Activated gamma-delta T cell (primary cell): ENCODE measurements at places on chromosomes 1 and 21.

DNA sequence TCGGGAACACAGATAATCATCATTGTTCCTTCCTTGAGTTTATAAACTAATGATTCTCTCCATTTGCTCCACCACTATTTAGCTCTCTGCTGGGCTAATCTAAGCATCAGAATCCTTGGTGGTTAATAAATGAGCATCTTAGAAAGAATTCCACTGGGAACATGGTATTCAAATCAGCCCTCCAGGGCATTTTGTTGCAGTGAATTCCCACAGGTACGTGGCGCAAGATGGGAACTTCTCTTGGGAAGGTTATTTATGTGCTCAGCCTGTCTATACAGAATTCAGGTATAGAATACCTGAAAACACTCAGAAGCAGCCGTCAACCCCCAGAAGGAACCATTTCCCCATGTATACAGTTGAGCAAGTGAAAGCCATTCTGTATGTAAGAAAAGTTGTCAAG, 131.5 kb downstream of the NTNG1 start:
- no peak for DNase-seq

DNA sequence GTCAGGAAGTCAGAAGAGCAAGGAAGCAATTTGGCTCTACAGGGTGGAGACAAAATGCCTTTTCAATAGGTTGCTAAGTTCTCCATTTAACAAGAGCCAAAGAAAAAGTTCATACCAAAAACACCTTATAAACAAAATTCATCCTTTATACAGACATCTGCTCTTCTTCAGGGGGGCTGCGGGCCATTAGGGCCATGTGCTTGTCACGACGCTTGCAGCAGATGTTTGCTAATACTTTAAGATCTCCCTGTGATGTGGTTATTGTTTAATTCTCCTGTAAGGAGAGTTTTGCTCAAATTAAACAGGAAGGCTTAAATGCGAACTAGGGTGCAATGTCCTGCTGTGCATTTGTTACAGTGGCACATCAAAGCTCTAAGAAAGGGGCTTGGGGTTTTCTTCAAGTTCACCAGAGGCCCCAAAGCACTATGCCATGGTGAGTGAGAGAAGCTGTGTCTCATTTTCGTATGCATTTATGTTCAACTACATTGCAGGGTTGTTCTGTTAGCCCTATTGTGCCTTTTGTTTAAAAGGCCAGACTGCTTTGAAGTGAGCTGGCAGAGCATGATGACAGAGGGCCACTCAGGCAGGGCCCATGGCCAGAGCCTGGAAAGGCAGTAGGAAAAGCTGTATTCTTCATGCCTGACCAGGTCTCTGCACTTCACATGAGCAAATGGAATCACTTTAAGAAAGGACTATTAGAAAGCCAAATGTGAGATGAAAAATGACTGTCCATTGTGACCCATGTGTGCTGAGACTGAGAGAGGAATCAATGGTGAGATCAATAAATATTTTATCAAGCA, 24.8 kb upstream of the NTPCR start:
- DNase-seq: no peak

DNA sequence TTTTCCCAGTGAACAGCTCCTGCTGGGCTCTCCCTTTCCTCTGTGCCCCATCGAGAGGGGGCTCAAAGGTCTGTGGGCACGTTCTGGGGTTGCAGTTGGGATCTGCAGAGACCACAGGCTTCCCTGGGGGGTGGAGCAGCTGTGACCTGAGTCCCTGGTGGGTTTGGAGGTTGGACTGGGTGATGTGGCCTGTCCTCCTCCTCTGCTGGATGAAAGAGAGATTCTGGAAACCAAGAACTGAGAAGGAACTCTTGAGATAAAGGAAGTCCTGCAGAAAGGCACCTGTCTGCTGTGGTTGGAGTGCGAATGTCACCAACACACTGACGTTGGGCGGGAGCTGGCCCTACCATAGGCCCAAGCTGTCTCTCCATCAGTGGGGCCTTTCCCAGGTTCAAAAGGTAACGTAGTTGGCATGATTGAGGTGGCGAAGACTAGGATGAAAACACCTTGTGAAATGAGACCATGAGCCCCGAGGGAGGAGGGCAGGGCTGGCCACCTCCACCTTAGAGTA, 35.8 kb upstream of the ETV3 start:
- DNase-seq: no peak

GRCh38 chr1:179879797-179880196, 2.2 kb upstream of the TOR1AIP2 start:
- DNase-seq: no peak

GRCh38 chr1:186050360-186050759, 316.2 kb downstream of the HMCN1 start:
- no peak for DNase-seq

DNA sequence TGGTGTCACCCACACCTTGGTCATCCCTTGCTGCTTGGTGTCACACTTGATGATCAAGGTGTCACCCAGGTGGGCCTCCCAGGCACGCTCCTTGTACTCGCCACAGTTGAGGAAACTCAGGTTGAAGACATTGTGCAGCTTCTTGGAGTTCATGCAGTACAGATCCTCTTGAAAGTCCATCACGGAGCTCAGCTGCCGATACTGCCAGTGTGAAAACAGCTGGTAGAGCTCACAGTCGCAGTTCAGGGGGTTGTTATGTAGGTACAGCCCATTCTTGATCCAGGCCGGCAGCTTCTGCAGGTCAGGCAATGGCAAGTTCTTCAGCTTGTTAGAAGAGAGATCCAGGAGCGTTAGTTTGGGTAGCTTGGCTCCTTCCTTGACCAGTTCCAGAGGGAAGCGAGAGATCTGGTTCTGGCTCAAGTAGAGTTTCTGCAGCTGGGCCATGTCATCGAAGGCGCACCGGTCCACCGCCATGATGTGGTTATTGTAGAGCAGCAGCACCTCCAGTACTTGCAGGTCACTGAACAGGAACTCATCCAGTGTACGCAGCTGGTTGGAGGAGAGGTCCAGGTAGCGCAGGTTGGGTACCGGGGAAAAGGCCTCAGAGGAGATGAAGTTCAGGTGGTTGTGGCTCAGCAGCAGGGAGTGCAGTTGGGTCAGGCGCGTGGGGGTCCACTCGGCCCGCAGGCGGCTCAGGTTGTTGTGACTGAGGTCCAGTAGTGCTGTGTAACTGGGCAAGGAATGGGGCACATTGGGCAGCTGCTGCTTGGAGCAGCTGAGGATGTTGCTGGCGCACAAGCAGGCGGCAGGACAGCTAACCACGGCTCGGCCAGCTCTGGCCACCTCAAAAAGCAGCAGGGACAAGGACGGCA, 1.3 kb downstream of the AMIGO1 start:
- no peak for DNase-seq

DNA sequence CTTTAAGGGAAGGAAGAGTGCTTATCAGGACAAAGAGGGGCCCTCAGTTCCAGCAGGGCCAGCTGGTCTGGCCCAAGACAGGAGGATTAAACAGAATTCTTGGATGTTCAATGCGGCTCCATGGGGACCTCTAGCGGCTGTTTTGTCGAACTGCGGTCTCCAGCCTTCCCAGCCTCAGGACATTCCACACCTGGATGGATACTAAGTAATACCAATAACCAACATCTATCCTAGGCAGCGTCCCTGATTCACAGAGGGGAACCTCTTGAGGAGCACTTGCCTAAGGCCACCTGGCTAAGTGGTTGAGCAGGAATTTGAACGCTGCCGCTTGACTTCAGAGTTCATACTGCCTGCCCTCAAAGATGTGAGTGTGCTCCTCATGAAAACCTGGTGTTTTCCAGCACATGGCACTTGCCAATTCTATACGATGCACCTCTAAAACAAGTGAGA, 15.5 kb upstream of the CD247 start:
- no peak for DNase-seq

DNA sequence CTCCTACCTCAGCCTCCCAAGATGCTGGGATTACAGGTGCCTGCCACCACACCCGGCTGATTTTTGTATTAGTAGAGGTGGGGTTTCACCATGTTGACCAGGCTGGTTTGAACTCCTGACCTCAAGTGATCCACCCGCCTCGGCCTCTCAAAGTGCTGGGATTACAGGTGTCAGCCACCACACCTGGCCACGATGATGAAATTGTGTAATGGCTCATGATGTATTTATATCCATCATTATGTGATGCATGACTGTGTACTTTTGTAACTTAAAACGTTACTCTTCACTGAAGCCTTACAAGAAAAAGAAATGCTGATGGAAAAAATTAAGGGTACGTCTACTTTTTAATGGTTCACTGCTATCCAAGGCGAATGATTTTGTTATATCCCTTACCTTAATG, 7.5 kb downstream of the TARDBP start:
- no peak for DNase-seq

- DNase-seq: no peak
Observed at GRCh38 chr1:50329332-50329932, 93.8 kb downstream of the DMRTA2 start.

DNA sequence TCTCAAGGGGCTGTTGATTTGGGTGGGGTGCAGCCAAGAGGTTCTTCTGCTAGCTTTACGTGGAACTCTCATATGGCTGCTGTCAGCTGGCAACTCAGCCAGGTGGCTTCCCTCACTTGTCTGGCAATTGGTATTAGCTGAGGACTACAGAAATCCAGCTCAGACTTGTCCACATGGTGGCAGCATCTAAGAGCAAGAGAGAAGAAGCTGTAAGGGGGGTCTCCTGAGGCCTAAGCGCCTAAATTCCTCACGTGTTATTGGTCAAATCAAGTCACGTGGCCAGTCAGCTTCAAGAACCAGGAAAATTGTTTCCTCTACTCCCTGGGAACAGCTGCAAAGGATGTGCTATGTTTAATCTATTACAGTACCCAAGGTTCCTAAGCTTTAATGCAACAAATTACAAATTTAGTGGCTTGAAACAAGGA, 4.2 kb upstream of the DYRK3 start:
- no peak for DNase-seq

GRCh38 chr1:162736633-162737067, 53.9 kb upstream of the HSD17B7 start:
- DNase-seq: no peak

DNA sequence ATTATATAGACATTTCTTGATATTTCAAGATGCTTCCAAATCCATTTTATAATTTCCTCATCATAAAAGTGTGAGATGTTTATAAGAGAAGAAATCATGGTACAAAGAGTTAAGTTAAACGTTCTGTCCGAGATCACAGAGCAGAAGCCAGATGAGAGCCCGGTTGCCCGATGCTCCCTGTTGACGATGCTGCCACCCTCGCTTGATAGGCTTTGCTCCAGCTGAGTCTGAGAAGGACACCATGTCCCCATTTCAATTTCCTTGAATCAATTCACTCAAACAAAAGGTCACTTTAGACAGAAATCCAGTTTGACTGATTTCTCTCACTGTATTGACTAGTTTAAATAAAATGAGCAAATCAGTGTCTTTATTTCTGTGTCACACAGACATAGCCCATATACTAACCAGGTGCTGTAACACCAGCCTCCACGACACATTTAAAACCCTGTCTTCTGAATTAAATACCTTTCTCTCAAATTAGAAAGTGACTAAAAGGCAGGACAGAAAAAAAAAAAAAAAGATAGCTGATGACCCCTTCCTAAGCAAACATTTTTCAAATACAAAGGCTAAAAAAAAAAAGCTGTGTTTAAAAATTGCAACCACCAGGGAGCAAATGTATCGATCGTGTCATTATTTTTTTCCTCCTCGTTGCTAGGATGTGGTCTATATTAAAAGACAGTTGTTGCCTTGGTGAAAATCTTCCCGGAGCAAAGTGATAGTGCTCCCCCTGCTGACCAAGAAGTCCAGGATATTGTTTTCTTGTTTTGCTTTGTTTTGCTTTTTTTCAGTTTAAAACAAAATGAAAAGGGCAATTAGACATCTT, 35.2 kb downstream of the DNASE2B start:
- DNase-seq: no peak

GRCh38 chr1:231395076-231395997, 26.8 kb downstream of the EGLN1 start:
- DNase-seq: no peak

- DNase-seq: no peak
Observed at GRCh38 chr1:4837031-4837600, 182.7 kb downstream of the AJAP1 start.

- DNase-seq: no peak
Observed at GRCh38 chr1:88043834-88044233, 640.2 kb upstream of the PKN2 start.

DNA sequence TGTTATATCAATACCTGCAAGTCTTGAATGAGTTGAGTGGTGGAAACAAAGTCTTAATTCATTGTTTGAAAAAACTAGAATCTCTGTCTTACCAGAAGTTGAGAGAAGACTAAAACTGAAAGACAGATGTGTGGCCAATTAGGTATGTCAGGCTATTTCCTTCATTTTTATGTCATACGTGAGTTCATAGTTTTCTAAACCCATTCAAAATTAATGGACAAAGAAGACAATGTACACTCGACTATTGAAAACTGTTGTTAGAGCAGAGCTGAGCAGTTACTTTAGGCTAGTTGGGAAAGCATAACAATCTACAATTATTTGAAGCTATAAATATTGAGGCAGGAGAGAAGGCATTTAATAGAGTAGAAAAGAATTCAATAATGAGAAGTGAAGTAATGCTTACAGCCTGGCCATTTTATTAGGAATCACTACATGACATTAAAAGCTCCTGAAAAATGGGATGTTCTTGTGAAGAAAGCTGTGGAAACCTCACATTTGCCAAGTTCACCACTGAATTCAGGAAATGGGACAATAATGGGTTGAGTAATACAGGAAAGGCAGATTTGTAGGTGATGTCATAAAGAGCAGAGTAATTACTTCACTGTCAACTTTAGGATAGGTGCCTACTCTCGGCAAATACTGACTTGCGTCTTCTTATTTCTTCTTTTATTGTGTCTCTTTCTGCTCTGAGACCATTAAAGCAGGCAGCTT, 204.4 kb downstream of the PLA2G4A start:
- DNase-seq: no peak

GRCh38 chr1:21936366-21937031, 611 bp downstream of the HSPG2 start:
- no peak for DNase-seq

GRCh38 chr21:44593598-44594405, 1.5 kb upstream of the KRTAP10-6 start:
- DNase-seq: no peak

- DNase-seq: no peak
Observed at GRCh38 chr1:154479764-154480421, 22.1 kb upstream of the TDRD10 start.

- DNase-seq: no peak
Observed at GRCh38 chr1:89271341-89272015, 1.2 kb downstream of the GBP5 start.

DNA sequence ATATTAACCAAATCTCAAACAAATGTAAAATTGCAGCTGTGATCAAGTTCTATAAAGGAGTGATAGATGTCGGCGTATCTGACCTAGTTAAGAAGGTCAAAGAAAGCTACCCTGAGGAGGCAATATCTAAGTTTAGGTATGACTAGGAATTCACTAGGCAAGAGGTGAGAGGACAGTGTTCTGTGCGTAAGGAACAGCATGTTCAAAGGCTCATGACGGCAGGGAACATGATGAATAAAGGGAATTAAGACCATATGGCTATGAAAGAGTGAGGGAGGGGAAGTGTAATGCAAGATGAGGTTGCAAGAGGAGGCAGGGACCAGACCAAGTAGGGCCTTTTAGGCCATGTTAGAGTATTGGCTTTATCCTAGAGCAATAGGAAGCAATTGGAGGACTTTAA, 8.6 kb downstream of the LIX1L start:
- no peak for DNase-seq

GRCh38 chr1:87530042-87530807, 201.5 kb downstream of the LMO4 start:
- DNase-seq: no peak
